Bronchial epithelial cell (primary cell): ENCODE measurements at places on chromosomes 6 and 20.

- DNase-seq, result no peak
Measured at GRCh38 chr6:71707059-71707458, 179.3 kb upstream of the RIMS1 start.

GRCh38 chr6:52801188-52801841 is 2.3 kb downstream of the GSTA1 start:
- DNase-seq, result no peak

- peak; percentile 36 for DNase-seq
Measured at GRCh38 chr6:84220809-84221409, 6.5 kb downstream of the CEP162 start.

DNA sequence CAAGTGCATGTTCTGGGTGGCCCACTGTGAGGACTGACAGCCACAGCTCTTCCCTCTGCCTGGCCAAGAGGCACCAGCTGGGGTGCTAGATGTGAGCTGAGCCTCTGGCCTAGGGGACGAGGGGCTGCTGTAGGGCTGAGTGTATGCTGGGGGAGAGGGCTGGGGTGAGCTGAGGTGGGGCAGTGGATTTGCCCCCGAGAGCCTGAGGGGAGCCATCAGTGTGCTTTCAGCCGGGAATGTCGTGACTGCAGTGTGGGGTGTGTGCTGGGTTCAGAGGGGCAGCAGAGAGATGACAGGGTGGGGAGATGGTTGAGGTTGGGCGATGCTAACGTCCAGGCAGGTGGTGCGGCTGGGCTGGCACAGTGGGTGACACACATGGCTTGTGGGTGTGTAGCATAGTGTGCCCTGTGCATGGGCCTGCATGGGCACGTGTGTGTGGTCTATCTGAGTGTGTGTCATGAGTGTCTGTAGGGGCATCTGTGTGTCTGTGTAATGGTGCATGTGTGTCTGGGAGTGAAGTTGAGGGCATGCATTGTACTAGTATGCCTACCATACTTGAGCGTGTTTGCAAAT is 46.0 kb upstream of the BLCAP start:
- no peak for DNase-seq

- no peak for DNase-seq
Measured at GRCh38 chr6:166156942-166157341, 10.7 kb downstream of the TBXT start.

DNA sequence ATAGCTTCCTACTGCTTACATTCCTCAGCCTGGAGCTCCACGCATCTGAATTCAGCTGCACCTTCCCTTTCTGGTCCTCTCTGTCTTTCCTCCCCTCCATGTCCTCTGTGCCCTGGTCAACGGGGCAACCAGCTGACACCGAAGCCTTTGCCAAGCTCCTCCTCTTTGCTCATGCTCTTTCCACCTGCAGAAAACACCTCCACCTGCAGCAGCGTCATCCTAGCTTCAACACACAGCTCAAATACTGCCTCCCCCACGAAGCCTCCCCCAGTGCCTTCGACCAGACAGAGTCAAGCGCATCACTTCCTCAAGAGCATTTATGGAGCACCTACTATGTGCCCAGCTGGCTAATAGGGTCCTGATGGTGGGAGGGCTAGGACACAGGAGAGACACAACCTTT is 9.2 kb downstream of the CDH22 start:
- no peak for DNase-seq

DNA sequence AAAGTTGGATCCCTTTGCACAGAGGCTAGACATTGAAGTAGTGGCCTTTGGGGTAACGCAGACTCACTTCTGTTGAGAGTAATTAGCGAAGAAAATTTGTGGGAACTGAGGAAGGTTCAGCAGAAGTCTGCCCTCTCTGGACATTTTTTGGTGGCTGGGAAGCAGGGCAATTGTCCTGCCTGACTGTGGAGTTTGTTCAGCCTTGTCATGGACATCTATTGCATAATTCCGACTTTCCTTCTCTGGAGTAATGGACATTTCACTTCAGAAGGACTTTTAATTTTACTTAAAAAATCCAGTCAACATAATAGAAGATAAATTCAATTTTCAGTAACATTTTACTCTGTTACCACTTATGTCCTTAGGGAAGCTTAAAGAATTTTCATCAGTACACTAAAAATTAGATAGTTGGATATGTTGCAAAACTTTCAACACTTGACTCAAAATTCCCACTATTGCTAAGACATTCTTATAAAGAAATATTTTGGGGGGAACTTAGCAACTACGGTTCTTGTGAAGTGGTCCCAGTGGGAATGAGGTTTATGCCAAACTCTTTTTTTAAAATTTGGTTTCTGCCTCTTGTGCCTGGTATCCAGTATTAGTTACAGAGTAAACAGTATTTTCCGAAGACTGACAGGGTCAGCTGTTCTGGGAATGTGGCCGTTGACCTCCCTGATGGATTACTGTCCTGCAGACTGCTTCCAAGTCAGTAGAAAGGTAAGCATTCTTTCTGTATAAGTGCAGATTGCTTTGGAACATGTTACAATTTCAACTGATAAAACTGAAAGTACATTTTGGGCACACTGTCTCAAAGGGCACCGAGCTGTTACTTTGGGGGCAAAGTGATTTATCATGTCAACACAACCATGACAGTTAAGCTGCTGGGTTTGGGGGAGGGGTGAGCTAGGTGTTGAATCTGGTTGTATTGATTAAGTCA is 100.6 kb upstream of the MLIP start:
- DNase-seq, result no peak

DNA sequence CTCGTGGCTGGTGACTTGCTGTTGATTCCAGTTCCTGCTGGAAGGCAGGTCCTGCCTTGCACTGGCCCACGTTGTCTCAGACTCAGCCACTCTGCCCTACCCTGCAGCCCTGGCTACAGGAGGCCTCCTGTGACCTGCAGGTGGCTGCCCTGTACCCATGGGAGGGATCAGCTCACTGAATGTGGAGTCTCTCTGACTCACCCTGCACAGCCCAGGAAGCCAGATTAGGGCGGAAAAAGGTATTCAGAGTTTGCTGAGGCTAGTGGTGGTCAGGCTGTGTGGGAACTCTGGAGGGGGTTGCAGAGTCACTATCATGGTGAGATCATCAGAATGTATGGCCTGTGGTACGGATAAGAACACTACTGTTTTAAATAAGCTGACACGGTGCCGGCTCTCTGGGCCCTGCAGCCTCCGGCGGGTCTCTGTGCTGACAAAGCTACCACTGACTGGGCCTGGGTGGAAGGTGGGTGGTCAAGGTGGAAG is 24.7 kb upstream of the PYGB start:
- DNase-seq, result peak; percentile 99

- DNase-seq, result no peak
Measured at GRCh38 chr20:38227420-38228360, 32.8 kb downstream of the KIAA1755 start.

DNA sequence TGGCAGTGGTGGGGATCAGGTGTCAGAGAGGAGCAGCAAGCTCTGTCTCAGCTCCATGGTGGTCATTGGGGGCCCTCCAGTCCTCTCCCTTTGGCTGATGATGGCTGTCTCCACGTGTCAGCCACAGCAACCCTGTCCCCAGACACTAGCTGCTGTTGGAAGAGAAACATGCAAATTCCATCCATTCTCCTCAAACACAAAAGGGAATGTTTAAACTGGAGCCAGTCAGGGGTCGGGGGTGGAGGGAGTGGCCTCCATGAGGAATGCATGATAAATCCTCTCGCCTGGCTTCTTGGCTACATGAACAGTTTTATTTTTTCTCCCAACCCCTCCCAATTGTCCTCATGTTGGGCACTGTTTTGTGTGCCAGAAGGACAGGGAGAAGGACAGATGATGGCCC is 86.4 kb downstream of the EDN3 start:
- DNase-seq, result no peak

DNA sequence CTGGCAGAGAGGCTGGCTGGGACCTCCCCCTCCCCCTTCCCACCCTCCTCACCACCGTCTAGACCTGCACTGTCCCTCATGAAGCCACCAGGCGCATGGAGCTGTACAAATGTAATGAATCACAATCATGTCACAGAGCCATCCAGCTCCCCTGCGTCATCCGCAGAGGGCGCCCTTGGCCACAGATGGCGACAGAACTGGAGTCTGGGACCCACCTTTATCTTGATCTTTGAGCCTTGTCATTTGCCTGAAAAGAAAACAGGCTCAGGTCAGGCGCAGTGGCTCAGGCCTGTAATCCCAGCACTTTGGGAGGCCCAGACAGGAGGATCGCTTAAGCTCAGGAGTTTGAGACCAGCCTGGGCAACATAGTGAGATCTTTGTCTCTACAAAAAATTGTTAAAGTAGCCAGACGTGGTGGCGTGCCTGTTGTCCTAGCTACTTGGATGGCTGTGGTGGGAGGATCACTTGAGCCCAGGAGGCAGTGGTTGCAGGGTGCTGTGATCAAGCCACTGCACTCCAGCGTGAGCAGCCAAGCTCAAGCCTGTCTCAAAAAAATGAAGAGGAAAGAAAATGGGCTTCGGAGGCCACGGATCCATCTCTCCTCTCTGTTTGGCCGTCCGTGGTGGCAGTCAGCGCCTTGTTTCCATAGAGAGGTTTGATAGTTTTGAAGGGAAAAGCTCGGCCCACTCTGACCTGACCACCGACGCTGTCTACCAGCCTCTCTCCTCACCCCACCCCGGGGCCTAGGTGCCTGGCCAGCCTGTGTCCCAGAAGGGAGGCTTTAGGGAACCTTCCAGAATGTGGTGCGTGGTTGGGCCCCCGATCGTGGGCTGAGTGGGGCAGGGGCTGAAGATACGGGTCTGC is 6.2 kb downstream of the COL9A3 start:
- DNase-seq, result peak; percentile 31

- no peak for DNase-seq
Measured at GRCh38 chr6:145241721-145242120, 493.6 kb downstream of the EPM2A start.

- peak; percentile 56 for DNase-seq
Measured at GRCh38 chr6:54525731-54526130, 217.5 kb downstream of the TINAG start.

DNA sequence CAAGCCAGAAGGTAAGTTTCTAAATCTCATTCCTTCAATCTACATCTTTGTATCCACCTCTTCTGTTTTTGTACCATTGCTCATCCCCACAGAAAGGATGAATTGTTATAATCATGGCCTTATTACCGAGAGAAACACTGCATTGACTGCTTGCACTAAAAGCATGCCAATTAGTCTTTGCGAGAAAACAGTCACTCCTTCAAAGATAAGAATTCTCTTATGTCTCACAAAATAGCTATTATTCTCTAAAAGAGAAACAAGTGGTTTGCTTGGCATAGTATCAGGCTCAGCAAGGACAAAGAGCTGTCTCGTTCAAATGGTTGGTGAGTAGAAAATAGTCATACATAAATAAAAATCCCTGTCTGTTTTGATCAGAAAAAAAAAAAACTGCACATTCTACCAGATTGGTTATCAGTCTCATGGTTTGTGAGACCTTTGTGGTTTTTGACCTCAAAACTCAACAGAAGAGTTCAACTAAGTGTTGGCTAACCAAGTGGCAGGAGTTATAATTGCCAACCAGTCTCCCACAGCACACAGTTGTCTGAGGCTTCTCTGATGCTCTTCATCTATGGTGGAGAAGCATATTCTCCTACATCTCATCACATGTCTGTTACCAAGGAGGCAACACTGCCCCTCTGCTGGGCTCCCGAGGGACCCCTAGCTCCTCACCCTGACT is 35.1 kb upstream of the ARMH2 start:
- DNase-seq, result no peak

DNA sequence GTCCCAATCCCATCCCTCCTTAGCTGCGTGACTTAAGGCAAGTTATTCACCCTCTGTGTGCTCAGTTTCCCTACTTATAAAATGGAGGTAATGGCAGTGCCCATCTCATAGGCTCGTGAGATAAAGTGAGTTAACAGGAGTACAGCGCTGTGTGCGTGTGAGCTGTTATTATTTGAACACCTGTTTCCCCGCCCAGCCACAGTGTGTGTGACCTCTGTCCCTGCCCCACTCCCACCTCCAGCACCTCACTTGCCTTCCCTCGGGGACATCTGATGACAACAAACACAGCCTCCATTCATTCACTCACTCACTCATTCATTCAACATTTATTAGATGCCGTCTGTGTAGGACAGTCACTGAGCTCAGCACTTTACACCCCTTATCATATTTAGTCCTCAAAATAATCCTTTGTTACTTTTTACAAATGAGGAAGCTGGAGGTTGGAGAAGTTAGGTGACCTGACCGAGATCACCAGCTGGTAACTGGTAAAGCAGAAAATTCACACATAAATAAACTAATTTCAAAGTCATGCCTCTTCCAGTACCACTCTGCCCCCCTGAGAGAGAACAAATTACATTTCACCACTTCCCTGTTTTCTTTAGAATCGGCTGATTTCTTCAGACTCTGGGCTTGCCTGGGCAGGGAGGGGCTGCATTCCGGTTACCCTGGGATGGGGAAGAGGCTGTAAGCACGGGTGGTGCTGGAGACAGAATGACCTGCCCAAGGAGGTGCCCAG is 58.6 kb downstream of the CPNE5 start:
- peak; percentile 21 for DNase-seq

- peak; percentile 66 for DNase-seq
Measured at GRCh38 chr6:105431226-105431625, 28.3 kb upstream of the PREP start.

- DNase-seq, result no peak
Measured at GRCh38 chr6:12543953-12544352, 172.6 kb upstream of the PHACTR1 start.

GRCh38 chr20:50246367-50247195 is 56.0 kb downstream of the CEBPB start:
- peak; percentile 37 for DNase-seq
